ENCODE measurements at places on chromosomes 11 and 22. TPM values are rescaled to one million over a fixed set of nuclear protein-coding genes. Genes with fewer than 3 reads are reported as not detected.
A peak's percentile ranks its signal among the peaks of the same experiment; 100 is the strongest.

Gene P2RX3
- 0.84 TPM for total RNA-seq

Gene XKR3
- total RNA-seq: not detected

Gene TFIP11
- 20.4 TPM for total RNA-seq

Gene TRPM5
- not detected for total RNA-seq

GRCh38 chr11:80041136-80042000, 600.5 kb upstream of the TENM4 start:
- DNase-seq: no peak

DNA sequence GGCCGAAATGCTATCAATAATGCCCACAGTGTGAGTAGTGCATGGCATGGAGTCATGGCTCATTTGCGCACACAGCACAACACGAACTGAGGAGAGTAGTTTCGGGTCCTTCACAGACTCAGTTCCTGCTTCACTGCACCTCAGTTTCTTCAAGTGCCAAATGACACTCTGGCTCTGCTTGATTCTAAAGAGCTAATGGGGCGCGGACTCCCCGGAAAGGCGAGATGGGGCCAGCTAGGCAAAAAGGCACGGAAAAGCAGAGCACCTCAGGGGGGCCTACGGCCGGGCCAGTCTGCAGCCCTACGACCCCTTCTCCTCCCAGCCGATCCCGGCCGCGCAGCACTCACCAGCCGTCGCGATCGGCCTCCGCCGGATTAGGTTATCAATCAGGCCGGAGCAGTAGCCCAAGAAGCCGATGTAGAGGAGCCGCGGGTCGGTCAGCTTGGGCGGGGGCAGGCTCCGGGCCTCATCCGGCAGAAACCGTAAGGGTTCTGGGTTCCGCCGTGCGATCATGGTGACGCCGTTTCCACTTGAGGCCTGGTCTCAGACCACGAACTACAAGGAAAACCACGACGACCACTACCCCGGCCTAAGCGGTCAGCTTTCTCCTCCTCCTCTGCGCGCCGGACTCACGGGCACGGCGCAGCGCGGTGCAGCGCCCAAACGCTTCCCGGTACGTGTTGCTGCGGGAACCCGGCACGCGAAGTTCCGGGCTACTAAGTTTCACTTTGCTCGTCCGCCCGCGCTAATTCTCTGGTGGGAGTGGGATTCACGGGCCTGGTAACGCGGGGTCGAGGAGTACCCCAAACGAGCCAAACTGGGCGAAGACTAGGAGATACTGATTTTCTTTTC, at the start of gene NDUFC2:
TSS of gene NDUFC2 (minus strand) at position 631 of the 852 bp plus-strand sequence. CDS start at position 513, 118 bp downstream.
- peak; percentile 85 for DNase-seq
